Glutamatergic neuron (in vitro differentiated cells): ENCODE measurements at places on chromosomes 5 and 9. TPM values are rescaled to one million over a fixed set of nuclear protein-coding genes. Genes with fewer than 3 reads are reported as not detected.
A peak's percentile ranks its signal among the peaks of the same experiment; 100 is the strongest.

Gene ADGRV1
- 18.2 TPM for total RNA-seq

Gene RORB
- 2.2 TPM for total RNA-seq

Gene ACSL6
- total RNA-seq = 8.1 TPM

Gene CIZ1
- total RNA-seq = 174 TPM

Gene PCDHGB1
- 9.6 TPM for total RNA-seq

Gene SCGB3A2
- total RNA-seq = 1.2 TPM

Gene TRAF1
- total RNA-seq = 1.6 TPM

Gene IL33
- not detected for total RNA-seq

DNA sequence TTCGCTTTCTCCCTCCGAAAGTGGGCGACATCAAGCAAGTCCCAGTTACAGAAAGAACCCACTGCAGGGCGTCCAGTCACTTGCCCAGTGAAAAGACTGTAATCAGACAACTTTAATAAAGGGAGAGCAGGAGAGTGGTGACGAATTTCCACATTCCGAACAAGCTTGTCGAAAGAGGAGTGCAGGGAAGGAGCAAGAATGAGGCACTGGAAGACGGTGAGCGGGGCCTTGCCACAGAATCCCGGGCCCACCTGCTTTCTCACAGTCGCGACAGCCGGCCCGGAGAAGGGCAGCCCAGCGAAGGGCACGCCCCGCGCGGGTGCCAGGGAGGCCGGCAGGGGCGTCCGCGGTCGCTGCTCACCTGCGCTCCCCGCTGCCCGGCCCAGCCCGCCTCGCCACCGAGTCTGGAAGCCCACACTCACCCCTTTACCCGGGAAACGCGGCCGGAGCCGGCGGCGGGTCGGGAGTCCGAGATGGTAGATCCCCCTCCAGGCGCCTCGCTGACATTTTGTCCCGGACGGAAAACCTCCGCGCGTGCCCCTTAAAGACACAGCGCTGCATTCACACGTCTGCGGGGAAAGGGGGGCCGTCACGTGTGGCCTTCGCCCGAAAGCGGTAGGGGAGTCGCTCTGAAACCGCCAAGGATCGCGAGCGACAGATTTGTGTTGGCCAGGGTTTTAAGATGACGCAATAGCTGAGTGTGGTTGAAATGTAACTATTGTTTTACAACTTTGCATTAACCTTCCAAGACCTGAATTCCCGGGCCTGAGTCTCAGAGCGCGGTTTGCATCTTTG is at the start of gene ZBED3:
Gene ZBED3 (minus strand): TSS at position 597 of the 795 bp plus-strand sequence. CDS start 9,407 bp downstream, outside the sequence.
- H3K4me3 ChIP-seq = peak within 1 kb of the TSS; percentile 98
- peak within 1 kb of the TSS; percentile 99 for H3K27ac ChIP-seq
- peaks cover 4% of the 10 kb centered on the region for H3K4me1 ChIP-seq
- no peaks in the 10 kb centered on the region for H3K27me3 ChIP-seq
- H3K36me3 ChIP-seq = peaks cover 4% of the 10 kb centered on the region

GRCh38 chr9:81559709-81560108 is 129.6 kb downstream of the TLE1 start:
- no peaks in the 10 kb centered on the region for H3K36me3 ChIP-seq
- peaks cover 38% of the 10 kb centered on the region for H3K4me1 ChIP-seq
- H3K27ac ChIP-seq = no peak overlapping the region
- H3K27me3 ChIP-seq = peaks cover 8% of the 10 kb centered on the region

DNA sequence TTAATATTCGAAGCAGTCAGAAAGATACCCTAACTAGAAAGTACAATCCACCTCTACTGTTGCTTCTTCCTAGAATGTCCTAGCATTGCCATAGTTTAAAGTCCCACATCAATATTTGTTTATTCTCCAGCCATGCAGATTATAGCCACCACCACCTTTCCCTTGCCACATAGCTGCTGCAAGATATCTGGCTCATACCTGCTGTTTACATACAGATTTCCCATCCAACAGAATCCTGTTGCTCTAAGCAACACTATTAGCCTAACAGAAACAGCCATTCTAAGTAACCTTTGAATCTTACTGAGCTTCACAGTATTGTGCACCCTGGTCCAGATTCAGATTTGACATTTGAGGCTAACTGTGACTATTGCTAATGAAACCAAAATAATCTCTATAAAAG is 45.6 kb downstream of the GNAQ start:
- no peak overlapping the region for H3K27ac ChIP-seq
- H3K4me3 ChIP-seq = no peak overlapping the region
- H3K27me3 ChIP-seq = peaks cover 2% of the 10 kb centered on the region
- no peak for DNase-seq
- H3K36me3 ChIP-seq = no peaks in the 10 kb centered on the region
- peaks cover 9% of the 10 kb centered on the region for H3K4me1 ChIP-seq

DNA sequence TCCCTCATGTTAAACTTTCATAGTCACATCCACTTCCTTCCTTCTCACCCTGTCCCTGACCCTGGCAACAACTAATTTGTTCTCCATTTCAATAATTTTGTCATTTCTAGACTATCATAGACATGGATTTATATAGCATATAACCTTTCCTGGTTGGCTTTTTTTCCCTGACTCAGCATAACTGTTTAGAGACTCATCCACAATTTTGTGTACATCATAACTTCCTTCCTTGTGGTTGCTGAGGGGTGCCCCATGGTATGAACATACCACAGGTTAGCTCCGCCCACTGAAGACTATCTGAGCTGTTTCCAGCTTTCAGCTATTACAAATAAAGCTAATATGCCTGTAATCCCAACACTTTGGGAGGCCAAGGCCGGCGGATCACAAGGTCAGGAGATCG is 137.3 kb downstream of the PHF2 start:
- DNase-seq = no peak
- H3K4me1 ChIP-seq = no peaks in the 10 kb centered on the region
- no peak overlapping the region for H3K27ac ChIP-seq
- H3K4me3 ChIP-seq = no peak overlapping the region
- H3K27me3 ChIP-seq = no peaks in the 10 kb centered on the region

GRCh38 chr9:86246752-86247161 is 12.7 kb downstream of the C9orf153 start:
- H3K27me3 ChIP-seq = no peaks in the 10 kb centered on the region
- no peak overlapping the region for H3K27ac ChIP-seq
- peaks cover 10% of the 10 kb centered on the region for H3K36me3 ChIP-seq
- DNase-seq = peak; percentile 17
- no peaks in the 10 kb centered on the region for H3K4me1 ChIP-seq

- no peaks in the 10 kb centered on the region for H3K36me3 ChIP-seq
- H3K27me3 ChIP-seq = no peaks in the 10 kb centered on the region
- no peaks in the 10 kb centered on the region for H3K4me1 ChIP-seq
- no peak overlapping the region for H3K27ac ChIP-seq
Observed at GRCh38 chr5:146205499-146206202, 2.2 kb downstream of the RBM27 start.

- DNase-seq = no peak
- no peak overlapping the region for H3K4me3 ChIP-seq
- no peak overlapping the region for H3K27ac ChIP-seq
Observed at GRCh38 chr5:81408496-81408895, 14.6 kb upstream of the ACOT12 start.

DNA sequence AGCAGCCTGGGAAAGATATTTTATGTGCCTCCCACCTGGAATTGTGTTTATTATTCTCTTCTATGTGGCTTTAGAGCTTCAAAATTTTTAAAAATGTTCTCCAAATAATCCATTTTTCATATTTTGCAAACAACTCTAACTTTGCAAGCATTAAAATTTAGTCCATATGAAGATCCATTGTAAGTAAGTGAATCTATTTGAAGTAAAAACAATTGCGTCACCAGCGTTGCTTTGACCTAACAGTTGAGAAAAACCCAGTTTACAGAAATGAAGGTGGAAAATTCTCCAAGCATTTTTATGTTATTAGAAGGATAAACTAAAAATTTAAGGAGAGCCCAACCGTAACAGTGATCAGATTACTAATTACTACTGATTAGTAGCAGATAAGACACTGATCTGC is 38.9 kb upstream of the TLX3 start:
- peaks cover 5% of the 10 kb centered on the region for H3K27me3 ChIP-seq
- H3K4me3 ChIP-seq = peak overlapping the region; percentile 38
- H3K27ac ChIP-seq = peak overlapping the region; percentile 96
- peaks cover 5% of the 10 kb centered on the region for H3K36me3 ChIP-seq
- no peak for DNase-seq

DNA sequence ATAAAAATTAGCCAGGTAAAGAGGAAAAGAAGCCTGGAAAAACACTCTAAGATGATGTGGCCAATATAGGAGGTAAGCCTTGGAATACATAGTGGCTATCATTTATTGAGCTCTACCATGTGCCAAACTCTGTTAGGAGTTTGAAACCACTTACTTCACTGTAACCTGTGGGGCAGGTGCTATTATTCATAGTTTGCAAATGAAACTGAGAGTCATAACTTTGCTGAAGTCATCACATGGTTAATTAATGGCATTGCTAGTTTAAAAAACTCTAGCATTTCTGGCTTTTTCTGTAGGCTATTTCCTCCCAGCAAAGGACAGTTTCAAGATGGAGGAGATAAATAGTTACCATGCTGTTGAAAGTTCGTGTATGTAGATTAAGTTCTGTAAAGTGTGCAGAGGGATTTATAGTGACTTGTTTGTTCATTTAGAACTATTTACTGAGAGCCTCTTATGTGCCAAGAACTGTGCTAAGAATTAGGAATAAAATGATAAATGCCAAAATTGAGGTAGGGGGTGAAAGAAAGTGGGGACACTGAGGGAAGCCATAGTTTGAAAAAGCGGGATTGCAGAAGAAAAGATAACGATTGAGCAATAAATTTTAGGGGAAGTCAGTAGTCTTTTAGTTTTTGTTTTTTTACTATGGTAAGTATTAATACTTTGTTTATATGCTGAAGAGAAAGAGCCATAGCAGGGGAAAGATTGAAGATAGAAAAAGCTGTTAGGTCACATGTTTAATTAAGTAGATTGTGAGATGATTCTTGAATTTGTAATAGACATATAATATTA is 57.2 kb downstream of the WDR70 start:
- H3K27me3 ChIP-seq = no peaks in the 10 kb centered on the region
- no peak overlapping the region for H3K27ac ChIP-seq
- no peaks in the 10 kb centered on the region for H3K36me3 ChIP-seq
- no peaks in the 10 kb centered on the region for H3K4me1 ChIP-seq

DNA sequence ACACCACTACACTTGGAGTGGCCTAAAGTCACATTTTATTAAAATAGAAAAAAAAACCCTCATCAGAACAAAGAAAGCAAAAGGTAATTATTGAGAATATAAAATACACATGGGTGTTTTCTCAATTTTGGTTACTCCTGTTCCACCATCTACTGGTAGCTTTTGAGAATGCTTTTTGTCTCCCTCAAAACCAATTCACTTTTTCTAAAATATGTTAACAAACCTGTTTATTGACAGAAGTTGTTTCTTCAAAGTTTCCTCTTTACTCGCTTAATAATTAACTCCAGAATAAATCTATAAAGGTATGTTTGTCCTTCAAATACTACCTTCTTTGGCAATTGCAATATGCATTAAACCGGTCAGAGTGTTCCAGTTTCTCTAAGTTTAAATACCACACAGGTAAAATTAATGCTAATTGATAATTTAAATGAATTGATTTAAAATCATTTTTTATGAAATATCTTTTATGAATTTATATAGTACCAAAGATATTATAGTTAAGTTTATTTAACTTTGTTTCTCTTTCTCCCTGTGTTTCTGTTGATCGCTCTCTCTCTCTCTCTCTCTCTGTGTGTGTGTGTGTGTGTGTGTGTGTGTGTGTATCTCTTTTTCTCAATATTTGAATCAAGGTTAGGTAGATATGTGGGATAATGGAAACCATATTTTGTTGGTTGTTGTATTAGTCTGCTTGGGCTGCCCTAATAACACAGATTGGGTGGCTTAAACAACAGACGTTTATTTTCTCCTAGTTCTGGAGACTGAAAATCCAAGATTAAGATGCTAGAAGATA is 487.4 kb downstream of the PRDM9 start:
- no peaks in the 10 kb centered on the region for H3K36me3 ChIP-seq
- no peak for DNase-seq
- H3K4me3 ChIP-seq = no peak overlapping the region
- H3K27me3 ChIP-seq = peaks cover 2% of the 10 kb centered on the region

DNA sequence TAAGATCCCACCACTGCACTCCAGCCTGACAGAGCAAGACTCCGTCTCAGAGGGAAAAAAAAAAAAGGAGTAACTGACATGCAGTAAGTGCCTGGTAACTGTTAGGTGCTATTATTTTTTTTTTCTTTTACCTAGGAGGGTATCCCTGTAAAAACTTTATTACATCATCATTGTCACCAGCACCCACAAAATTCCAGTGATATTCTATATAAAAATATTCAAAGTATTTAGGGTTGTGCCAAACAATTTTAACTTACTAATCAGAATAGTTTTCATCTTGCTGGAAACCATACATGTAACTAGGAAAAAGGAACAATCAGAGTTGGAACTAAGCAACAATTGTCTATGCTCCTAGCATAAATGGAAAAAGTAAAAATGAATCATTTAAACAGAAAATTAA is 112.4 kb downstream of the SSBP2 start:
- no peaks in the 10 kb centered on the region for H3K27me3 ChIP-seq
- DNase-seq = no peak
- H3K4me3 ChIP-seq = no peak overlapping the region
- H3K4me1 ChIP-seq = no peaks in the 10 kb centered on the region

DNA sequence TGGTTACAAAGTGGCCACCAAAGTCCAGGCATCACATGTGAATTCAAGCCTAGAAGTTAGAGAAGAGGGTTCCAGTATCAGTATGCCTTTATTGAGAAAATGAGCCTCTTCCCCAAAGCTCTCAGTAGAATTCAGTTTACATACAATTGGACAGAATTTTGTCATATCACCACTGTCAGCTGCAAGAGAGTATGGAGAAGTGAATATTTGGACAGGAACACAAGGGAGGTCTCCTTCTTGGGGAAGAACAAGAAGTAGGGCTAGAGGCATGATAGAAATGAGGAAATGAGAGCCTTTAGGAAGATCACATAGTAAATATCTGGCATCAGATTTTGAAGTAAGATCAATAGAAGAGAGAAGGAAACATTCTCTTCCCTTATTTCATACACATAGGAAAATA is 27.8 kb upstream of the VLDLR start:
- peaks cover 5% of the 10 kb centered on the region for H3K4me1 ChIP-seq
- no peak overlapping the region for H3K4me3 ChIP-seq
- peaks cover 4% of the 10 kb centered on the region for H3K27me3 ChIP-seq
- peaks cover 12% of the 10 kb centered on the region for H3K36me3 ChIP-seq
- no peak for DNase-seq
- H3K27ac ChIP-seq = no peak overlapping the region

- H3K4me1 ChIP-seq = no peaks in the 10 kb centered on the region
- H3K27ac ChIP-seq = no peak overlapping the region
- H3K36me3 ChIP-seq = no peaks in the 10 kb centered on the region
- no peak for DNase-seq
- no peak overlapping the region for H3K4me3 ChIP-seq
Observed at GRCh38 chr9:109143881-109144562, 23.0 kb downstream of the FRRS1L start.
